ENCODE measurements at places on chromosomes 3 and 15.

DNA sequence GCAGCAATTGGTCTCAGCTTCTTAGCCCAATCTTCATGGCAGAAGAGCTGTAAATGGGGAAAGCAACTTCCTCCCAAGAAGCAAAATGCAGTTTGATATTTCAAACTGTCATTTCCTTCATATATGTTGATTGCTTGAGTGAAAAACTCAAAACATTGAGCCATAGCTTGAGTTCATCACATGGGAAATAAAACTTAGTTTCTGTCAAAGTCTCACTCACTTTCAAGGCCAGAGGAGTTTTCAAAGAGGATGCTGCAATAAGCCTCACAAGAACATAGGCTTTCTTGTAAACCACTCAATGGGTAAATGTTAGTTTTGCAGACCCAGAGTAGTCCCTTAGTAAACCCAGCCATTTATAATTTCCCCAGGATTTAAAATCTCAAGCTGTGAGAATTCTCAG, 29.1 kb upstream of the SUCLG2 start:
- DNase-seq: no peak

DNA sequence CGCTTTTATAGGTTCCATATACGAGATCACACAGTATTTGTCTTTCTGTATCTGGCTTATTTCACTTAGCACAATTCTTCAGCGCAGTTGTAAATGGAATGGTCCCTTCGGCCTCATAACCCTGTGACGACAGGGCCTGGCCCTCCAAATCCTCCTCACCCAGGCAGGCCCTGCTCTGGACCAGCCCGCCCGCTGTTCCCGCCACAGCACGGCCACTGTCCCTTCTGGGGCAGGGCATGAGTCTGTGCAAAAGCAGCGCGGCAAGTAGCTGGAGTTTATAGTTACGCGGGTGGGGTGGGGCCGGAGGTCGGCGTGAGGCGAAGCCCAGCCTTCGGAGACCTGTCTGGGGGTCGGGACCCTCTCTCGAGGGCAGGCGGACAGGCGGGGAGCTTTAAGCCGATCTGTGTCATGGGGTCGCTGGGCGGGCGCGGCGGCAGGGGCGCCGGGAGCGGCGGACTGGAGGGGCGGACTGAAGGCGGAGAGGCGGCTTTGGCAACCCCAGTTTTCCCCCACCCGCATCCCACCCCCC, 543 bp downstream of the ARPIN start:
- DNase-seq: no peak

- no peak for DNase-seq
Observed at GRCh38 chr3:72816862-72817355, 31.3 kb downstream of the SHQ1 start.

DNA sequence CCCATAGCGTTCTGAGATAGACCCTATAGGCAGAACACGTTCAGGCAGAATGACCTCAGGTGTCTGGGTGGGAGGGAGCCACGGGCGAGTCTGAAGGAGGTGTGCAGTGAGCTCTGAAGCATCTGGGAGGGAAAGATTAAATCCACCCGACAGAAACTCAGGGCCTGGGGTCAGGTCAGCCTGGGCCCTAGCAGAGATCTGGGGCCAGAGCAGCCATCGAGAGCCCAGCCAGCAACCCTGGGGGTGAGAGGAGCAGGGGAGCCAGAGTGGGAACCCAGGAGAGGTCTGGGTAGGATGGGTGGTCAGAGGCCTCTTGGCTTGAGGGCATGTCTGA, 22.1 kb downstream of the SNX33 start:
- DNase-seq: no peak

DNA sequence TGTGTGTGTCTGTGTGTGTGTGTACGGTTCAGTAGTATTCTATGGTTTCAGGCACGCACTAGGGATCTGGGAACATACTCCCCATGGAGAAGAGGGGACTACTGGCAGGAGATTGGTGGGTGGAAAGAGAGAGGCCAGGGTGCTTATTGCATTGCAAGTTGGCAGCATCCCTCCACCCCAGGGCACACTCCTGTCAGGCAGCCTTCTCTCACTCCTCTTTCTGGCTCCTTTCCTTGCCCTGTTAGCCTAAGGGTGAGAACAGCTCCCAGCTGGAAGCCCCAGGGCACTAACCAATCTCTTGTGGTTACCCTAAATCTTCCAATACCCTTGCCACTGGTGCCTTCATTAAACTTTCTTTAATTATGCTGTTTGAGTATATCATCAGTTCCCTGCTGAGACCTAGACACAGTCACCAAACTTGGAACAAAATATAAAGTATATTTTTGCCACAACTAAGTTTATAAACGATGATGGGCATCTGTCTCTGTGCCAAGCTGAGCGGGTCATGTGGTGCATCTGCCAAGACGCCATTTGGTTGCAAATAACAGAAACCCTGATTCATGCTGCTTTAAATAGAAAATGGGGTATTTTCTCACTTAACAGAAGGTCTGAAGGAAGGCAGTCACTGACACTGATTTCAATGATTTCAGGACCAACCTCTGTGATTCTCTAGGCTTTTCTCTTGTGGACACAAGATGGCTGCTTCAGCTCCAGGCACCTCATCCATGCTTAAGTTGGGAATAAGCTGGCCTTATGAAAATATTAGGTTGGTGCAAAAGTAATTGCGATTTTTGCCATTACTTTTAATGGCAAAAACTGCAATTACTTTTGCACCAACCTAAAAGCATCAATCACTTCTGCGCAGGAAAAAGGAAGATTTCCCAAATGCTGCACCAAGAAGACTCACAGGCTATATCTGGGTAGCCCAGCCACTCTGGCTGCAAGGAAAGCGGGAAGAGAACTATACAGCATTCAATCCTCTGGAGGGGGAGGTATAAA, 476.9 kb upstream of the PROK2 start:
- no peak for DNase-seq

DNA sequence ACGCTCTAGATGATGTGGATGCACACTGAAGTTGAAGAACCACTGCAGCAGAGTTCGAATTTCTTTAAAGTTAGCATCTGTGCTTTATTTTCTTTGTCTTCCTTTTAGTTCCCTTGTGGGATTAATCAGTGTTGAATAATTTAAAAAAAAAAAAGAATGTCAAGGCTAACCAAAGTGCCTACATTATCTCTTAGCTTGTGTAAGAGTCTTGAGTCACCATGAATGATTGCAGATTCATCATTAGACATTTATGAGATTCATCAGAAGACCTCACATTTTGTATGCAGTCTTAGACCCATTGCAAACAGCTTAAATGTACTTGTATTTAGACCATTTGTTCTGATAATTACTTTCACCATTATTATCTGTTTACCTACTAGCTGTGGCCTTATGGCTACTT, 182.2 kb downstream of the FNDC3B start:
- DNase-seq: no peak

GRCh38 chr15:86653344-86654197, 573.9 kb downstream of the AGBL1 start:
- DNase-seq: no peak

GRCh38 chr3:195806916-195807231, 4.9 kb downstream of the MUC4 start:
- no peak for DNase-seq

GRCh38 chr15:40991355-40991754, 38.1 kb downstream of the CHAC1 start:
- DNase-seq: no peak

DNA sequence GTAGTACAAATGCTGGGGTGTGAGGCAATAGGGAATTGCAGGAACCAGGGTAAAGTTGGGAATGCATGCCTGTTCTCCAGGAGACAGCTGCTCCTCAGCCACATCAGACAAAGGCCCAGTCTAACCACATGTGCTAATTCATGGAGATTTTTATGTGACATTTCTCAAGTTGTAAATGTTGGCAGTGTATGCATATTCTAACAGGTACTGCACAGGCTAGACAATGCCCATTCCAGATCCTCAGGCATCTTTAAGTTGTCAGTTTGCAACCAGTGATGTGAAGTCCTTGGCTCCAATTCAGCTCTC, 84.9 kb downstream of the EEFSEC start:
- no peak for DNase-seq

Data from kidney epithelial cell (primary cell).